ENCODE measurements at places on chromosomes 2 and 18. TPM values are rescaled to one million over a fixed set of nuclear protein-coding genes. Genes with fewer than 3 reads are reported as not detected.
A peak's percentile ranks its signal among the peaks of the same experiment; 100 is the strongest.

GRCh38 chr2:1257334-1257733, 155.9 kb upstream of the TPO start:
- no peak for DNase-seq
- H3K27ac ChIP-seq = no peak overlapping the region
- no peak overlapping the region for H3K4me3 ChIP-seq
- no peaks in the 10 kb centered on the region for H3K27me3 ChIP-seq
- H3K36me3 ChIP-seq = no peaks in the 10 kb centered on the region

GRCh38 chr18:55981712-55982475, 393.9 kb upstream of the TCF4 start:
- H3K27me3 ChIP-seq = no peaks in the 10 kb centered on the region
- H3K27ac ChIP-seq = no peak overlapping the region
- peak overlapping the region; percentile 47 for H3K4me3 ChIP-seq
- no peak for DNase-seq
- H3K36me3 ChIP-seq = no peaks in the 10 kb centered on the region

DNA sequence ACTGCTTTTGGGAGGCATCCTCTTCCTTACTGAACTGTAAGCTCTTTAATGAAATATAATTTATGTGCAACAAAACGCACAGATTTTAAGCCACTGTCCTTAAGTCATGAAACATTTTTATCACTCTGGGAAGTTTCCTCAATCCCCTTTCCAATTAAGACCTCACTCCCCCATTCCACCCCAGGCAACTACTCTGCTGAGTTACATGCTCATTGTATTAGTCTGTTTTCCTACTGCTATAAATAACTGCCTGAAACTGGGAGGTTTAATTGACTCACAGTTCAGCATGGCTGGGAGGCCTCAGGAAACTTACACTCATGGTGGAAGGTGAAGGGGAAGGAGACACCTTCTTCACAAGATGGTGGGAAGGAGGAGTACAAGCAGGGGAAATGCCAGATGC, 46.5 kb upstream of the KCNE4 start:
- no peaks in the 10 kb centered on the region for H3K27me3 ChIP-seq
- no peaks in the 10 kb centered on the region for H3K36me3 ChIP-seq
- no peak overlapping the region for H3K4me3 ChIP-seq
- no peaks in the 10 kb centered on the region for H3K4me1 ChIP-seq

IGFBP5 gene
- polyA plus RNA-seq = not detected

GRCh38 chr2:204625135-204625534, 79.9 kb downstream of the PARD3B start:
- no peaks in the 10 kb centered on the region for H3K4me1 ChIP-seq
- H3K27ac ChIP-seq = no peak overlapping the region
- H3K4me3 ChIP-seq = no peak overlapping the region
- no peaks in the 10 kb centered on the region for H3K36me3 ChIP-seq

ASIC4 gene
- polyA plus RNA-seq = not detected

DNA sequence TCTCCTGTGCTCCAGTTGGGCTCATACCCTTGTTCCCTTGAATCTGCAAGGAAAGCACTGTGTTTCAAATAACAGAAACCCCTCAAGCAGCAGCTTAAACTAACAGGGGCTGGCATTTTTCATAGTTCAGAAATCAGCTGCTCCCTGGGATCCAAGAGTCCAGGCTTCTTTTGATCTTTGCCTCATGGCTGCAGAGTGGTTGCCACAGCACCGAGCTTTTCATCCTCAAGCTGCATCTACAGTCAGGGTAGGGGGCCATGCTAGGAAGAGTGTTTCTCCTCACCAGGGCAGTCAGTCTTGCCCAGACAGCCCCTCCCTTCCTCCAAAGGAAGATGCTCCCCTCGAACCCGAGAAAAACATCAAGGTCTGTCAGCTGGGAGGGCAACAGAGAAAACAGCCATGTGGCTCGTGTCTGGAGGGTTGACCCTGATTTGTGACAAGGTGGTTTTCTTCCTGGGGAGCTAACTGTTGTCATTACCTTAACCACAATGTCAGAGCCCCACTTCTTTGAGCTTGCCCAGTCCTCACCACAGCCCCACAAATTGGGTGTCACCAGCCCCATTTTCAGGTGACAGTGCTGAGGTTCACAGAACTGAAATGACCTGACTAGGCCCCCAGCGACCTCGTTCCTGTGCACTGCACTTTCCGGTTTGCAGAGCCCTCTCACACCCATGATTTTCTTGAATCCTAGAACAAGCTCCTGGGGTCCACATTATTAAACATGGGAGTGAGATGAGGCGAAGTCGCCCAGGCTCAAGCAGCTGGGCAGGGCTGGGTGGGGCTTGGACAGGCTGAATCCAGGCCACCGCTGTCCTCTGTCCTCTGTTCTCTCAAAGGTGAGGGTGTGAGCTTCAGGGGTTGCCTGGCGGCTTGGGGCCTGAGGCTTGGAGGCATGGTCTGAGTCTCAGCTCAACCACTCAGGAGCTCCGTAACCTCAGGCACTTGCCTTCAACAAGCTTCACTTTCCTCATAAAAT, 21.9 kb downstream of the ATOH8 start:
- no peak for DNase-seq
- no peaks in the 10 kb centered on the region for H3K27me3 ChIP-seq
- H3K4me3 ChIP-seq = no peak overlapping the region
- H3K27ac ChIP-seq = no peak overlapping the region

DNA sequence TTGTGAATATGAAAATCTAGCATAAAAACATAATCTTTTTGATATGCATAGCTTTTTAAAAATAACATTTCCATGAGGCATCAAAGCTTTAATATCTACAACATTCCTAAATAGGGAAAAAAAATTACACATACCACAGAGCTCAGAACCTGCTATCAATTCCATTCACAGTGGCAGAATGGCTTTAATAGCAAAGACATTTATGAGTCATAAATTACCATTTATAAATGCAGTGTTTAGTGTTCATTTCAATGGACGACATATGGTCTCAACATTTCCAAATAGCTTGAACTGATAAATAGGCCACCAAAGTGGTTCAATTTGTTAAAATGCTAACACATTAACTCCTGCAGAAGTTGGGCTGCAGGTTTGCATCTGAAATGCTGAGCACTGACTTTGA, 600.6 kb upstream of the SETBP1 start:
- H3K4me3 ChIP-seq = no peak overlapping the region
- H3K27me3 ChIP-seq = no peaks in the 10 kb centered on the region
- H3K27ac ChIP-seq = no peak overlapping the region
- H3K4me1 ChIP-seq = no peaks in the 10 kb centered on the region
- H3K36me3 ChIP-seq = no peaks in the 10 kb centered on the region

DNA sequence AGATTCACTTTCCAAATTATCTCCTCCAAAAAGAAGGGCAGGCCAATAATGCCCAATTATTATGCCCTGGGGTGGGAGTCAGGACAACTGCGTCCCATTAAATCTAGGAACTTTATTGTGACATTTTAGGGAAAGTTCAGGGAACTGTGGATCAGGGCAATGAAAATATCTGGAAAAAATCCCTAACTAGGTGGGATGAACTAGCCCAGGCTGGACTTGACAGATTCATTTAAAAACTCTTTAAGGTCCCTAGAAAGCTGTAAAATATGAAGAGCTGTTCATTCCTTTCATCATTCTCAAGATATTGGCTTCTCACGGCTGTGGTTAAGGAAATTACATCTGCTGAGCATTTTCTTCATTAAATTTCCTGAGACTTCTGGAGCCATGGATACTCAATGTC, 8.2 kb downstream of the CREG2 start:
- peaks cover 3% of the 10 kb centered on the region for H3K27me3 ChIP-seq
- H3K4me3 ChIP-seq = no peak overlapping the region
- no peak overlapping the region for H3K27ac ChIP-seq
- H3K36me3 ChIP-seq = no peaks in the 10 kb centered on the region

WDPCP gene
- polyA plus RNA-seq = 5.1 TPM

ANO7 gene
- 0.25 TPM for polyA plus RNA-seq

DNA sequence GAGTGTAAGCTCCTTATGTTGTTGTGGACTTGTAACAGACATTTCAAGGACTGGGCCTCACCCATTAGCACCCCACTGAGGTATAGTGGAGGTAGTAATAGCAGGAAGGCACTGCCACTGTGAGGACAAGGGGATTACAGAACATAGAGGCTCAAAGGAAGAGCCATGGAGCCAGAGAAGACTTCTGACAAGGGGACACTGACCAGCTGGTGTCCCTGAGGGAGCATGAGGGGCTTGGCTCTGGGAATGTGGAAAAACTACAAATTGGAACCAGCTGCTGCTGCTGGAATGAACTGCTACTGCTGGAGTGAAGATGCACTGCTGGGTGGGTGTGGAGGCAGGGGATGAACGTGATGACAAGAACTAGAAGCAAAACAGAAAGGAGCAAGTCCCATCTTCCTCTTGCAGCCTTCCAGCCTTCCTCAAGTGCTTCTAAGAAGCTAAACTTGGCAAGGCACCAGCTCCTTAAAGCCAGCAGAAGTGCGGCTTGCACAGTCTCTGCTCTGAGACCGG, 167.3 kb upstream of the NOSTRIN start:
- H3K36me3 ChIP-seq = peaks cover 5% of the 10 kb centered on the region
- no peak for DNase-seq
- no peak overlapping the region for H3K4me3 ChIP-seq
- no peaks in the 10 kb centered on the region for H3K27me3 ChIP-seq
- peak overlapping the region; percentile 22 for H3K27ac ChIP-seq

DNA sequence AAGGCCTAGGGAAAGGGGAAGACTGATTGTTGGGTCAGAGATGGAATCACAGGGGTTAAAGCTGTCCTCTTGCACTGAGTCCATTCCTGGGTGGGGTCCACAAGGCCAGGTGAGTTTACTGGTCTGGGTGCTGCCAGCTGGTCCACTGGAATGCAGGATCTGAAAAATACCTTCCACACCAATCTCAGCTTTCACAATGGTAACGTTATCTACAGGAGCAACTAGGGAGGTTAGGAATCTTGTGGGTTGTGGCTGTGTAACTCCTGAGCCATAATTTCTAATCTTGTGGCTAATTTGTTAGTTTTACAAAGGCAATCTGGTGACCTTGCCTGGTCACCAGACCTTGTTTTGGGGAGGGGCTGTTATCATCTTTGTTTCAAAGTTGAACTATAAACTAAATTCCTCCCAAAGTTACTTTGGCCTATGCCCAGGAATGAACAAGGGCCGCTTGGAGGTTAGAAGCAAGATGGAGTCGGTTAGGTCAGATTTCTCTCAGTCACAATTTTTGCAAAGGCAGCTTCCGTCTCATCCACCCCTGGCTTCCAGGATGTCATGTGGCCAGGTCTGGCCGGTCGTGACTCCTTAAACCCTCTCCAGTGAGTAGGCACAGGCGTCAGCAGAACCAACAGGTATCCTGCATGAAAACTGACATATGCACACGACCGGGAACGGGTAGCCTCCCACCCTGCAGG, 123.3 kb upstream of the SH3BP4 start:
- H3K4me3 ChIP-seq = no peak overlapping the region
- H3K36me3 ChIP-seq = no peaks in the 10 kb centered on the region
- no peaks in the 10 kb centered on the region for H3K4me1 ChIP-seq
- DNase-seq = no peak

DNA sequence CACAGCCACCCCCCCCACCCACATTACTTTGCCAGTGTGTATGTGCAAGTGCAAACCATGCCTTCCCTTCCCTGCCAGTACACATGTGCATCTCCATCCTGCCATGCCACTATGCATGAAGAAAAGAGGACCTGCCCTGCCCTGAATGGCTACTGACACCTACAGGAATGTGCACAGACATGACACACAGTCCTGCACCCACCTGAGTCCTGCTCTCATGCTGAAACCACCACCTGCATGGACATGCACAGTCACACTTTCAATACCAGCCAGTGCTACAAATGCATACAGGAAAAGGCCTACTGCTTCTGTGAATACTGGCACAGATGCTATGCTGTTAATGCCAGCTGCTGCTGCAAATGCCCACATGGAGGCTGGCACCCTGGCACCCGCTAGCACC, 334.4 kb upstream of the DLGAP1 start:
- H3K27ac ChIP-seq = no peak overlapping the region
- H3K27me3 ChIP-seq = no peaks in the 10 kb centered on the region
- H3K4me1 ChIP-seq = no peaks in the 10 kb centered on the region
- H3K4me3 ChIP-seq = no peak overlapping the region
- DNase-seq = no peak
- no peaks in the 10 kb centered on the region for H3K36me3 ChIP-seq

- no peak for DNase-seq
- H3K4me1 ChIP-seq = no peaks in the 10 kb centered on the region
- no peaks in the 10 kb centered on the region for H3K36me3 ChIP-seq
- H3K4me3 ChIP-seq = no peak overlapping the region
- H3K27ac ChIP-seq = no peak overlapping the region
Measured at GRCh38 chr2:16322308-16323125, 343.1 kb downstream of the CYRIA start.

DNA sequence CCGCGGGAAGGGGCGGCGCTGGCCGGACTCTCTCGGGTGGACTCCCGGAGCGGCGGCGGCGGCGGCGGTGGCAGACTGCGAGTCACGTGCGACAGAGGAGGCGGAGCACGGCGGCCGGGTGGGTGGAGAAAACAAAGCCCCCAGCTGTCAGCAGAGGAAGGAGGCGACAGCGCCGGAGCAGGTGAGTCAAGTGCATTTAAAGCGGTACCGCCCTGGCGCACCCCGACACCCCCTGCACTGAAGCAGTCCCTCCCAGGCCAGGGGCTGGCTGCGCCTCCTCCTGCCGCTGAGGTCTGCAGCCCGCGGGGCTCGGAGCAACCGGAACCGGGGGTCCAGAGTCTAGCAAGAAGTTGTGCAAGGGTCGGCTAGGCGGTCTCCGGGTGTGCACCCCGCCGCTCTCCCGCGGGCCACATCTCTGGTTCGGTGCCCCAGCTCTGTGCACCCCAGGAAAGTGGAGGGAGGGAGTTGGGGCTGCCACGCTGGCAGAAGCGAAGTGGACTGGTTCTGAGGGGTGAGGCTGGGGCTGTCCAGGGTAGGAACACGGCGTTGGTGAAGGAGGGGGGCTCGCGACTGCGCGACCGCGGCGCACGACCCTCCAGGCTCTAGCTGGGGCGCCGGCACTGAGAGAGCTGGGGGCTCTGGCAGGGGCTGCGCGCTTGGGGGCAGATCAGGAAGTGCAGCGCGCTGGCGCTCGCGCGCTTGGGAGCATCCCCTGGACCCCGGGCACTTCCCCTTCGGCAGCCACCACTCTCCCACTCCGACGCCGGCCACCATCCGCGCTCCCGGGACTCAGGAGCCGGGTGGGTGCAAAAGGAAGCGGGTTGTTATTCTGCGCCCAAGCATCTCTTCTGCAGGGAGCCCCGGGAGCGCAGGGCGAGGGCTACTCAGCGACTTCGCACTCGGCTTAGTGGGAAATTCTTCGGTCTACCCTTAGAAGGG, 64.0 kb upstream of the MAPRE2 start:
- no peak overlapping the region for H3K27ac ChIP-seq
- peaks cover 18% of the 10 kb centered on the region for H3K4me1 ChIP-seq

IL1RN gene
- not detected for polyA plus RNA-seq

- H3K4me3 ChIP-seq = no peak overlapping the region
- H3K36me3 ChIP-seq = no peaks in the 10 kb centered on the region
- H3K27me3 ChIP-seq = no peaks in the 10 kb centered on the region
- no peaks in the 10 kb centered on the region for H3K4me1 ChIP-seq
- DNase-seq = no peak
Measured at GRCh38 chr18:49619801-49620200, 57.9 kb downstream of the LIPG start.

- H3K27me3 ChIP-seq = no peaks in the 10 kb centered on the region
- no peak for DNase-seq
- no peaks in the 10 kb centered on the region for H3K4me1 ChIP-seq
- H3K36me3 ChIP-seq = no peaks in the 10 kb centered on the region
- no peak overlapping the region for H3K4me3 ChIP-seq
- H3K27ac ChIP-seq = no peak overlapping the region
Measured at GRCh38 chr2:127012868-127013267, 94.1 kb downstream of the BIN1 start.
